Vagina (tissue), 2 donors: ENCODE measurements at places on chromosomes 13 and 19.

- DNase-seq = no peak
Observed at GRCh38 chr13:66314911-66315310, 915.2 kb downstream of the PCDH9 start.

DNA sequence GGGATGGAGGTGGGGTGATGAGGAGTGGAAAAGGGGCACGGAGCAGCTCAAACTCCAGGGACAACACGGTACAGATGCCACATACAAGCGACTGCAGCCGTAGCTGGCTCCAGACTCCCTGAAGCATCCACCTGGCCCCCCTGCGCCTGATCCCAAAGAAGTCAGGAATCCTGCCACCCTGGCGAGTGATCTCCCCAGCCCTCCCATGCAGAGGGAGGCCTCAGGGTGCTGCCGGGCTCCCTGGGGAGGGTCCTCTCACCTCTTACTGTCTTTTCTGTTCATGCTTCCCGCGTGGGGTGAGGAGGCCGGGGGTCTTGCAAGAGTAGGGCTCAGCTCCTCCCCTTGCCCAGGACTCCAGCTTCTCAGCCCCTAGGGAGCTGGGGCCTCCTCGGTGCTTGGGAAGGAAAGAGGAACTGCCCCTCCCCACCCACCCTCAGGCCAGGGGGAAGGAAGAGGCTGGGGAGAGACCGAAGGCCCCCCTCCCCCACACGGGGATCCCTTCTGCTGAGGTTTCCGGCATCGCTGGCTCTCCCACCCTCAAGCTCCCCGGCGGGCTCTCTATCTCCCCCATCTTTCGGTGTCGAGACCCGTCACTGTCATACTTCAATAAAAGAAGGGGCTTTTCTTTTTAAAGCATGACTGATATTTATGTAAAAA is at the start of gene RASGRP4:
Gene RASGRP4, minus strand, starts transcription at position 410 of the 657 bp plus-strand sequence. Its CDS starts 128 bp downstream, at position 282.
- no peak for DNase-seq

DNA sequence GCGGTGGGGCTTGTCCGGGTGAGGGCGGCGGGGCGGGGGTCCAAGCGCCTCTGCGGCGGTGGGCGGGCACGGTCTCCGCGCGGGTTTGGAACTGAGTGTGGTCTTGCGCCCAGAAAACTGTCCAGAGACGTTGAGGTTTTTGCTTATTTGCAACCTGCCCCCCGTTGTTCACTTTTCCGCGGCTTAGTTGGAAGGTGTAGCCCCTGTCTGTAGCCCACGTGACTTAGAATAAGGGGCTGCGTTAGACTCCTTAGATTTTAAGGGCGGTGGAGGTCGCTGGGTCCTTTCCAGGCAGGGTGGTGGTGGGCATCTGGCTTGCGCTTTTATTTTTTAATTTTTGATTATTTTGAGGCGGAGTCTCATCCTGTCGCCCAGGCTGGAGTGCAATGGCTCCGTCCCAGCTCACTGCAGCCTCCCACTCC is 748 bp downstream of the RPS15 start:
- DNase-seq = no peak

DNA sequence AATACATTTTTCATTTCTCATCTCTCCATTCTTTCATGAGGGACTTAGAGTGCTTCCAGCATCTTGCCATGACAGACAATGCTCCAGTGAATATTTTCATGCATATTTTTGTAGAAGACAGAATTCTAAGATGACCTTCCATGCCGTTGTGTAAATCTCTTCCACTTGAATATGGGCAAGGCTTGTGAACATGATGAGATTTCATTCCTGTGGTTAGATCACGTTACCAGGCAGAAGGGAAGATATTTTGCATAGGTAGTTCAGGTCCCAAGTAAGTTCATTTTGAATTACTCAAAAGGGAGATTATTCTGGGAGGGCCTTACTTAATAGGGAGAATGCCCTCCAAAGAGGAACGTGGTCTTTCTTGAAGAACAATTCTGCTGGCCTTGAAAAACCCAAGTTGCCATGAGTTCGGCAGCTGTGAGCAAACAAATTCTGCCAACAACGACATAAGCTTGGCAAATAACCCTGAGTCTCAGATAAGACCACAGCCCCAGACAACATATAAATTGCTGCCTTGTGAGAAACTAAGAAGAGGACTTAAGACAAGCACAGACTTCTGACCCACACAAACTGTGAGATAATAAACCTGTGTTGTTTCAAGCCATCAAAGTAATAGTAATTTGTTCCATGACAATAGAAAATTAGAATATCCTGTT is 400.5 kb upstream of the GPC6 start:
- DNase-seq = no peak

DNA sequence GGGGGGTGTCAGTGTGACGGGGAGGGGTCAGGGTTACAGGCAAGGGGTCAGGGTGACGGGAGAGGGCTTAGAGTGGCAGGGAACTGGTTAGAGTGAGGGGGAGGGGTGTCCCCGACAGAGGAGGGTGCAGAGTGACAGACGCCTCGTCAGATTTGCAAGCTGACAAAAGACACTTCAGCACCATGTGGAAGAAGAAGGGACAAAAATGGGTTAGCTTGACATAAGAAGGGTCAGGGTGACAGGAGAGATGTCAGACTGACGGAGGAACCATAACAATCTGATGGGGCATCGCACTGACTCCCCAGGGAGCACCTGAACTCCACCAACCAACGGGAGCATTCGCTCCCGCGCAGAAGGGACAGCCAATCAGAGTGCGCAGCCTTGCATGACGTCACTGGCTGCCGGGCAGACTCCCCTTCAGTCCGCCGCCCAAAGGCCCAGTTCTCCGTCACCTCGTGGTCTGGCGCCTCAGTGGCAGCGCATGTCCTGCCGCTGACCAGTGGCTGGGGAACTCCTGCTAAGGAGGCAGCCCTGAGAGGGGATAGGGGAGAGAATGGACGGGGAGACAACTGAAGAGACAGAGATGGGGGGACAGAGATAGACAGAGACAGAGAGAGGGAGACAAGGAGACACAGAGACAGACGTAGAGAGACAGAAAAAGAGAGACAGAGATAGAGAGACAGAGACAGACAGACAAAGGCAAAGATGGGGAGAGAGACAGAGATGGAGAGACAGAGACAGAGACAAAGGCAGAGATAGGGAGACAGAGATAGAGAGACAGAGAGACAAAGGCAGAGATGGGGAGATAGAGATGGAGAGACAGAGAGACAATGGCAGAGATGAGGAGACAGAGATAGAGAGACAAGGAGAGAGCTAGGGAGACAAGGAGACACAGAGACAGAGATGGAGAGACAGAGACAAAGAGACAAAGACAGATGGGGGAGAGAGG is 30.2 kb downstream of the C19orf81 start:
- DNase-seq = no peak

DNA sequence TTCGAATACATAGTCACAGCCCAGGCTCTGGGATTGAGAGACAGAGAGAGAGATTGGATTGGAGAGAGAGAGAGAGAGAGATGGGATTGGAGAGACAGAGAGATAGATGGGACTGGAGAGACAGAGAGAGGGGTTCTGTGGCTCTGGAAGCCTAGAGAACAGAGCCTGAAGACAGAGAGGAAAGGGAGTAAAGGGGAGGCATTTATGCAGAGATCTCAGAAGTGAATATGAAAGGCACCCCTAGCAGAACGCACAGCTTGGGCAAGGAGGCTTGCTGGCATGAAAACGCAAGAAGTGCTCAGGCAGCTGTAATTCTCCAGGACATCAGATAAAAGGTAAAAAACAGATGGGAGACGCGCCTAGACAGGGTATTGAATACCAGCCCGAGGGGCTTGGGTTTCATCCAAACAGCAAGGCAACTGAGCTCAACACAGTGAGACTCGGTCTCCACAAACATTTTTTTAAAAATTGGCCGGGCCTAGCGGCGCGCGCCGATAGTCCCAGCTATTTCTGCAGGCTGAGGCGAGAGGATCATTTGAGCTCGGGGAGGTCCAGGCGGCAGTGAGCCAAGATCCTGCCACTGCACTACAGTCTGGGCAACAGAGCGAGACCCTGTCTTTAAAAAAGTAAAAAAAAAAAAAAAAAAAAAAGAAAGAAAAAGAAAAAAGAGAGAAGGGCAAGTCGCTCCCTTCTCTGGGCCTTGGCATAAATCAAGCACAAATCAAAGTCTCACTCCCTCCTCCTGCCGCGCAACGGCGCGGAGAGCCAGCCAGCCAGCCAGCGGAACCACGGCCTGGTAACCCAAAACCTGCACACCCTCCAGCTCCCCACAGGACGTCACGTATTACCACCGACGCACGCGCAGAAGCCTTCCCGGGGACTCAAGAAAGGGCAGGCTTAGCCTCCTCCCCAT is 774 bp upstream of the PPP2R1A start:
- DNase-seq = no peak

DNA sequence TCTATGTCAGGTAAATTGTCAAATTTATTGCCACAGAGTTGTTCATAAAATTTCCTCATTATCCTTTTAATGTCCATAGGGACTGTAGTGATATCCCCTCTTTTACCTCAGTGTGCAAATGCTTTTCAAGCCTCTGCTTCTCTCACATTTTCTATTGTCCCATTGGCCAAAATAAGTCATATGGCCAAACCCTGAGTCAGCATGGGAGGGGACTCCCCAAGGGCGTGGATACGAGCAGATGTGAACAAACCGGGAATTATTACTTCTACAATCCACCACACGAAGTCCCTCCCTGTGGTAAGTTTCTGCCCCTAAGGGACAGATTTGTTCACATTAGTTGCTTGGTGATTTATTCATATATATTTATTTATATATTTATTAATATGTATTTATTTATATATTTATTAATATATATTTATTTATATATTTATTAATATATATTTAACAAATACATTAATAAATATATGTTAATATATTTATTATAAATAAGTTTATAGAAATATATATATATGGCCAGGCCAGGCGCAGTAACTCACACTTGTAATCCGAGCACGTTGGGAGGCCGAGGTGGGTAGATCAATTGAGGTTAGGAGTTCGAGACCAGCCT is 20.1 kb upstream of the CAMSAP3 start:
- DNase-seq = no peak

DNA sequence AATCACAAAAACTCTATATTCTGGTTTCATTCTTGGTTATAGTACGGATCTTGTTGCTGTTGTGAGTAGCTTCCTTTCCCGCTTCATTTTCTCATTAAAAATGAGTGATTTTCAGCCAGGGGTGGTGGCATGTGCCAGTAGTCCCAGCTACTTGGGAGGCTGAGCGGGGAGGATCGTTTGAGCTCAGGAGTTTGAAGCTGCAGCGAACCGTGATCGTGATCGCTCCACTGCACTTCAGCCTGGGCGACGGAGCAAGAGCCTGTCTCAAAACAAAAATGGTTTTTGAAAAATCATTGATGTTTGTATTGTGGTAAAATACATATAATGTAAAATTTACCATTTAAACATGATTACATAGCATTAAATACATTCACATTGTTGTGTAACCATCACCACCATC is 71.6 kb upstream of the TM9SF2 start:
- no peak for DNase-seq

DNA sequence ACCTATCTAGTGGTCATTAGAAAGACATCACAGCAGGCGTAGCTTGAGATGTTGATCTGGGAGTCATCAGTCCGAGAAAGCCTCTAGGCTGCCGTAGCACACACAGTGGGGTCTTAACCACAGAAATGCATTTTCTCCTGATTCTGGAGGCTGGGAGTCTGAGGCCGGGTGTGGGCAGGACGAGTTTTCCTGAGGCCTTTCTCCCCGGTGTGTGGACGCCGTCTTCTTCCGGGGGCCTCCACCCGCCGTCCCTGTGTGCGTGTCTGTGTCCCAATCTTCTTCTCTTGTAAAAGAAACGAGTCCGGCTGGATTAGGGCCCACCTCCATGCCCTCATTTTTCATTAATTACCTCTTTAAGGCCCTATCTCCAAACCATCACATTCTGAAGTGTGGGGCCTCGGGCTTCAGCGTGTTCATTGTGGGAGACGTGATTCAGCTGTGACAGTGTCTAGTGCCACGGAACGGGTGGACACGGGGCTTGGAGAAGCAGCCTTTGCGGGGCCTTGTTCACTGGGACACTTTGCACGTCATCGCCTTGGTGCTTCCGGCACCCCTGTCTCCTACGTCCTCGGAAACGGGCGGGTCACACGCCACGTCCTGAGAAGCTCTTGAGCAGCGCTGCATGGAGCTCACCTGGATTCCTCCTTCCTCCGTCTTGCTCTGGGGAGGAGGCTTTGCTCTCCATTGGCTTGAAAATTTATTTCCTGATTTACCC is 208.9 kb upstream of the SOX1 start:
- DNase-seq = peak; percentile 54

GRCh38 chr19:39937787-39938186 is 3.4 kb upstream of the FCGBP start:
- DNase-seq = no peak

DNA sequence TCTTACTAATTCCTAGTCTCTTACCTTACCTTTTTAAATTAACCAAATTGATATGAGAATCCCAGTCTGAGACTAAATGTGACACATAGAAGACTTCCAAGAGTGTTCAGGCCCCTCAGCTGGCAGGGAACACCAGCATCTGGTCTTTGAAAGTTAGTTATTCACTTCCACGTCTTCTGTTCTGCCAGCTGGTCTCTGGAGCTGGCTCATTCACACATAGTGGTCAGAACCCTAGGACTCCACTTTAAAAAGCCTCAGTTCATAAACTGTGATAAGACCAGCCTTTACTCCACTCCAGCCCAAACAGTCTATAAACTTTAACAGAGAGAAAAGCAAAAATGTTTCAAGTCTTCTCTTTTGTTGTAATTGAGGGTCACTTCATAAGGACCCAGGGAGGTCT is 263.0 kb downstream of the DCT start:
- DNase-seq = no peak

GRCh38 chr19:38840583-38840968 is 9.0 kb upstream of the ECH1 start:
- no peak for DNase-seq

DNA sequence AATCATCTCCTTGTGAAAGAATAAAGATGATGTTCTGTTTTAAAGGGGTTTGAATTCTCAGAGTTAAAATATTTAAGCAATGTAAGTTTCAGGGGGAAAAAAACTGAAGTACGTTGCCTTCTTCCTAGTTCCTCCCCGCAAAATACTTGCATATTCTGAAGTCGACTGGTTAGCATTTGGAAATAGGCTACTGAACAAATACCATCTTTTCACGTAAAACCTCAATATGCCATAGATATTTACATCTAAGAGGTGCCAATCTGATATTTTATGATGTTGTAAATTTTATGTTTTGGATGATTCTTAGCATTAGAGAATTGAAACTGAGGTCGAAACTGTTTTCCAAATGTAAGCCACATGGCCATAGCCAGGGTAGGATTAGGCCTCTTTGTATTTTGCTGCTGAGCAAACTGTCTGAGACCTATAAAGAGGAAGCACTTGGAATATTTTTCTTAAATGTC is 138.3 kb downstream of the FLT1 start:
- DNase-seq = no peak

GRCh38 chr19:15449620-15450527 is at the start of gene WIZ:
Gene WIZ (minus strand): TSS chr19:15449956. CDS start chr19:15448307, 1,649 bp downstream.
- no peak for DNase-seq

- DNase-seq = no peak
Observed at GRCh38 chr13:68850160-68850559, 1257.5 kb upstream of the ATXN8OS start.

DNA sequence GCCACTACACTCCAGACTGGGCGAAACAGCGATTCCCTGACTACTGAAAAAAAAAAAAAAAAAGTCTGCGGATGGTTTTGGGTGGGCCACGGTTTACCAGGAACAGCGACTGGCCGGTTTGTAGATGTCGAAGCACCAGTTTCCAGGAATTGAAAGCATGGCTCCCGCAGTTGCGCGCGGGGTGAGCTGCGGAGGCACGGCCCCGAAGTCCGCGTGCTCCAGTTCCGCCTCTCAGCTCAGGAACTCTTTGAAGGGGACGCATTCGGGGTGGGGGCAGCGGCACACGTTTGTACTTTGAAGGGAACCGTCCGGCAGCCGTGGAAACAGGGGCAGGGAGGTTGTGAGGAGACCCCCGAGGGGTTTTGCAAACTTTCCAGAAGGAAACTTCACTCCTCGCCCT is 27.1 kb upstream of the PABPC3 start:
- DNase-seq = no peak

- DNase-seq = no peak
Observed at GRCh38 chr19:30471441-30471840, 99.3 kb downstream of the ZNF536 start.
